ENCODE measurements at places on chromosomes 5 and 9.

DNA sequence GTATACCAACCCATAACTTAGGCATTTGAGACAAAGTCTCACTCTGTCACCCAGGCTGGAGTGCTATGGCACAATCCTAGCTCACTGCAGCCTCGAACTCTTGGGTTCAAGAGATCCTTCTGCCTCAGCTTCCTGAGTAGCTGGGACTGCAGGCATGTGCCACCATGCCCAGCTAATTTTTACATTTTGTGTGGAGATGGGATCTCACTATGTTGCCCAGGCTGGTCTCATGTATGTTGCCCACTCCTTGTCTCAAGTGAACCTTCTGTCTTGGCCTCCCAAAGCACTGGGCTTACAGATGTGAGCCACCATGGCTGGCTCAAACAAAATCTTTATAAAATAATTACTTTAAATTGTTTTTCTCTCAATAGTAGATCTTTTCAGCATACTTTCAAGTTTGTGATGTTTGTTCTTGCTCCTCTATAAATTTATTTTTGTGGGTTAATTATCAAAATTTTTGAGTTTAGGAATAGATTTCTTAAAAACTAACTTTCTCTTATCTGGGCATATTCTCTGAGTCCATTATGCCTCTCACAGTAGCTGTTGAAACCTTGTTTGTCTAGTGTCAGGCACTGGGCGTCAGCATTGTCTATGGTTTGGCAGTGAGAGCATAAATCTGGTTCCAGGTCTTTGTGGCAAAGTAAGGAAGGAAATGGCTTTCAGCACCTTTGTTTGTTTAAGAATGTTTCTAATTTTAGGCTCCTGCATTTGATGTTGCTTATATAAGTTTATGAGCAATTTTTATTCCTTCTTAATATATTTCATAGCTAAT is 38.7 kb downstream of the NLN start:
- no peak for DNase-seq

- no peak for DNase-seq
Measured at GRCh38 chr5:74943905-74944304, 77.7 kb upstream of the FAM169A start.

DNA sequence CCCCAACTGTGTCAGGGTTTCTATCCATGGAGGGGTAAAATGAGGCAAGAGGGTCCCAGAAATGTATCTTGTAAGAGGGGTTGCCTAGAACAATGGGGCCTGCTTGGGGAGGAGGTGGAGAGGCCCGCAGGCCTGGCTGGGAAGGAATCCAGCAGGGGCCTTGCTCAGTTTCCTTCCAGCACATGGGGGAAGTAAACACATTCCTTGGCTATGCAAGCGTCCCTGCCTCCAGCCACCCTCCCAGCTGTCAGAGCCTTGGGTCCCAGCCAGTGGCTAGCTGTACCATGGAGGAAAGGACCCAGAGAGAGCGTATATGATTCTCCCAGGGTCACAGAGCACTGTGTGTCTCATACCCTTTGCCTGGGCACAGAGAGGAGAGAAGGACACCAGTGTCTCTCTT is 71.1 kb upstream of the IL17B start:
- no peak for DNase-seq

DNA sequence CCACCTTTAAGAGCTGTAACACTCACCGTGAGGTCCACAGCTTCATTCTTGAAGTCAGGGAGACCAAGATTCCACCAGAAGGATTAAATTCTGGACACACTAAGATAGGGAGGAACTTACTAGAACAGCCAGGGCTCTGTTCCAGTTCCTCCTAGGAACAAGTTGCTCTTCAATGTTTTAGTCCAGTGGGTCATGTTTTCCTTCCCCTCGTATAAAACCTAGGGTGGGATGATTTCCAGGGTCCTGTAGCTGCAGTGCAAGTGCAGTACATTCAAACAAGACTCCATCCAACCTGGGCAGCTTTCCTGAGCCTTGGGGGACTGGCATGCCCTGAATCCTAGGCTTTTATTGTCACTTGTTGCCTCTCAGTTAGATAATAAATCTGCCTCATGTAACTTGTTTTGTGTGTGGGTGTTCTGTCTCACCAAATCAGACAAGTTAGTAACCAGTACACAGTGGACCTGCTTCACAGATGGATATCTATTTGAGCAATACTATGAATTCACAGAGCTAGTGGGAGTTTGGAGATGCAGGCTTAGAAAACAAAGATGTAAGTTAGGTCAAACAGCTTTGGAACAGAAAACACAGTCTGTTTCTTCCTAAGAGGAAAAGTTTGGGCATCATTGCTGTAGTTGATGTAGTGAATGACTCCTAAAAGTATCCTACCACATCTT is 405.6 kb downstream of the GABRG2 start:
- DNase-seq = no peak

DNA sequence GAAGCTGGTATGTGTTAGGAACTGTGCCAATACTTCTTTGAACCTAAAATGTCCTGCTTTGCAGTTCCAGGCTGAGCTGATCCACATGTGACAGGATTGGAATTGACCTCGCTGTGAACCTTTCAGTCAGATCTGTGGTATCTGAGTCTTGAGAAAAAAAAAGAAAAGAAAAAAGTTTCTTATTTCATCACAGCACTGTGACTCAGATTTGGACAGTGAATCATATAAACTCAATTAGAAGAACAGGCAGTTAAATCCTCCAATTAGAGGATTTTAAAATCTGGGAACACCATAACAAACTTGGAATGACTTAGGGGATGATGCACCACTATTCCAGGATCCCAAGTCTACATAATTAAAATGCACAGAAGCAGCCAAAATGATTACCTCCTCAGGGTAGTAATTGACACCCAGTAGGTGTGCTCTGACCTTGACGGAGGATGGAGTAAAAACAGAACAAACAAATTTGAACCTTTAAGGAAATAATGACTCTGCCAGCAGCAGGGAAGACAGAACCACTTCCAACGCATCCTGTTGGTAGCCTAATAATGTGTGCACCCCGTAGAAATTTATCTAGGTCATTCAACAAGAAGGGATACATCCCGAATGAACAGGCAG is 57.8 kb upstream of the RAI14 start:
- no peak for DNase-seq

DNA sequence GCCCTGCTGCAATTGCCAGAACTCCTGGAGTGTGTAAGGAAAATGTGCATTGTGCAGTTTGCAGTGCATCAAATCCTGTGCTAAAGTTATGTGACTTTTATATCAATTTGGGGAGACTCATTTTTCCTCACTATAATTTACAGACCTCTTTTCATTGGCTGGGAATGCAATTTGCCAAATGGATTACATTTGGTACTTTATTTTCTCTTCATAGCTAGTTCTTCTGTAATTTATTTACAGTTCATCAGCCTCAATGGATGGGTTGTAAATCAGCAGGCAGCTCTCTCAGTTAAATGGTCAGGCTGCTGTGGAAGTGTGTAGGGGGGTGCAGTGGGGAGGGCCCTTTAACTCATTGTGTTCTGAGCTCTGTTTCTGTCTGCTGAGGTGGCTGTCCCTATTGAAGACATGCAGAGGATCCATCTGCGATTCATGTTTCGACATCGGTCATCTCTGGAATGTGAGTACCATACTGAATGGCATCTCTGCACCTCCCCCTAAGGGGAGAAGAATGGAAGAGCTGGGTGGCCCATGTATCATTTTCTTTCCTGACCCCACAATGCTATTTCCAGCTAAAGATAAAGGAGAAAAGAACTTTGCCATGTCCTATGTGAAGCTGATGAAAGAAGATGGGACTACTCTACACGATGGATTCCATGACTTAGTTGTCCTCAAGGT is 74.6 kb downstream of the DOCK2 start:
- no peak for DNase-seq

GRCh38 chr9:123964761-123965160 is 34.8 kb upstream of the DENND1A start:
- DNase-seq = no peak

GRCh38 chr5:104178829-104179456 is 616.4 kb upstream of the NUDT12 start:
- no peak for DNase-seq

- no peak for DNase-seq
Measured at GRCh38 chr5:169157064-169157463, 143.9 kb downstream of the SLIT3 start.

DNA sequence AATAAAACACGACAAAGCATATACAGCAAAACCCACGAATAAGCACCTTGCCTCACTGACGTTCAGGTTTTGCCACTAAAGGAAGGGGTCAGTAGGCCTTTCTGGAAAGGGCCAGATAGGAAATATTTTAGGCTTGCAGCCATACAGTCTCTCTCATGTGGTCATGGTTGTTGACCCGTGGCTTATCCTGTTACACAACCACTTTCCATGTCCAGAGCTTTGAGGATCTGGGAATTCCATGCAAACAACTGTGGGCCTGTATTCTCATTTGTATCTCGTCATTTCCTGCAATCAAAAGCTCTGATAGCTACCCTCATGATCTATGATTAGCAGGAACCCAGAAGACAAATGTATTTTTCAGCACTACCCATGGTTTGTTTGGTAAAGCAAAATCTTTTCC is 108.3 kb downstream of the DRD1 start:
- no peak for DNase-seq

- DNase-seq = no peak
Measured at GRCh38 chr9:24391095-24391494, 154.6 kb downstream of the IZUMO3 start.

DNA sequence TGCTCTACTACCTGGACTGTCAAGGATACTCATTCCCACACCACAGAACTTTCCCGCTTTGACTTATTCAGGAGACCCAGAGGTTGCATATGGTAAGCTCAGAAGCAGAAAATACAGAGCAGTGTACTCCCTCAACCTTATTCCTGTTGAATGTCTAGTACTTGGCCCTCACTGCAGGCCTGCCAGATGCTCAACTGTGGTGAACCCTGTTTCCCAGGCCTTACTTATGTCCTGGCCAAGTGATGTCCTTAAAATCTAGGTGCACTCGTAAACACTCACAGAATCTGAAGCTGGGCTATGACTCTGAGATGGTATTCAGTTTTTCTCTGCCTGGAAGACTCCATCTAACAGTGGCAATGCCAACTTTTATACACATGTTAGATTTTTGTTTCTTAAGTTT is 21.0 kb downstream of the DIAPH1 start:
- DNase-seq = no peak

DNA sequence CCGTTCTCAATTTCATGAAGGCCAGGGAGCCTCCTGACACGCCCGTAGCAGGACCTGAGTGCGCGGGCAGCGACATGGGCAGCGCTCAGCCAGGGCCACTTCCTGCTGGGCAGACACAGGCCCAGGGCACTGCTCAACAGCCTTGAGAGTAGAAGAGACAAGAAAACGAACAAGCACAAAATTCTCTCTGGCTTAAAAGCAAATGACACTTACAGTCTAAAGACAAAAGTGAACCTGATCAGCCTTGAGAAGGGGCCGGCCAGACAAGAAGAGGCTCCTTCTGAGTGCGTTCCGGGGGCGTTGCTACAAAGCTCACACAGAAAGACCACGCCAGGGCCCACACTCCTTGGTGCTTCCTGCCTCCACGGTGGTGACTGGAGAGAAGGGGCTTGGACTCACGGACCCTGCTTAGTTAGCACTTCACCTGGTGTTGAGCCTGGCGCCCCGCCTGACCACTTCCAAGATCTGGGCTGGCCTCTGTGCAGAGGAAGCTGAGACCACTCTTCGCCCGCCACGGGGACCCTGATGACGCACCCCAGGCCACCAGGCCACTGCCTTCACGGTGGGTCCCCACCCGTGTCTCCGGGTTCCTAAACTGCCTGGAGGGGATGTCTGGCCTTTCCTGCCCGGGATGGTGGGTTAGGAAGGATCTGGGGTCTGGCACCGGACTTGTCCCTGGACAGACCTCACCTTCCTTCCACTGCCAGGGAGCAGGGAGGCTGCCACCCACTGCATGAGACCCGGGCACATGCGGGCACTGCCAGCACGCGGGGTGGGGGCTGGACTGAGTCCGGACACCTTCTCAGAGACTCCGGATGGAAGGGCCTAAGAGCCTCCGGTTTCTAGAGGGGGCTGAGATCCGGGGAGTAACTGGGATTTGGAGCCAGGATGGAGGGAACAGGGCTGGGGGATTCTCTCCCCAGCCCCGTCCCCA is 1.3 kb downstream of the SLC12A7 start:
- DNase-seq = peak; percentile 50

- DNase-seq = no peak
Measured at GRCh38 chr9:122420315-122420714, 49.5 kb downstream of the PTGS1 start.

DNA sequence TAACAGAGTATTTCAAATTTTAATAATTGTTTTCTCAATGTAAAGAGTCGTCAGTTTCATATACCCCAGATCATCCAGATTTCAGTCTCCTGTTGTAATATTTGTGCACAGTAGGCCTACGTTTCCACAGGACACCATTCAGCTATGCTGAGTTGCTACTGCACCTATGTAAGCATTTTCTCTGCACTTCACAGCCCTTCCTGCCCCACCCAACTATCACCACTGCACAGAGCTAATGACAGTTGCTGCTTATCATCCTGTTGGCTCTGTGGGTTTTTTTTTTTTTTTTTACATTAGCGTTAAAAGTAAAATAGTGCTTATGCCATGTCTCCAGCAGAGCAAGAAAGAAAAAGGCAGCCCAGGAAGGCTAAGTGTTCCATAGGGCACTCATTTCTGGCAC is 5.9 kb upstream of the PRKACG start:
- no peak for DNase-seq

GRCh38 chr9:33452828-33453271 is 5.5 kb upstream of the AQP3 start:
- DNase-seq = no peak

Measured in GM19239 (cell line).